ENCODE measurements at places on chromosomes 12 and 14.

DNA sequence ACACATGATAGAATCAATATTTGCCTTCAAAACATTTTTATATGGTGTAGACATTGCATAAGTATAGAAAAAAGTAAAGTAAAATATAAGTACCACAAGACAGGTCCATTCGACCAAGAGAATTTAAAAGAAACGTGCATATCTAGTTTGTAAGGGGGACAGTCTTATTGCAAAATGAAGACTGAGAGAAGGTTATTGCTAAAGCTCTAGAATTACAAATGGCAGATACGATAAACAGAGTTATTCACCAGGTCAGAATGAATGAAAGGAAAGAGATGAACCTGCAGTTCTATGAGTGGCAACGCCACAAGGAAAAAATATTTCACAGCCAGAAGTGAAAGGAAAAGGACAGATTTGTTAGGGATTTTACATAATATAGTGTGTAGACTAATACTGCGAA is 224.8 kb downstream of the PTPRO start:
- peak; percentile 42 for DNase-seq

GRCh38 chr12:90281154-90281868 is 572.7 kb upstream of the ATP2B1 start:
- DNase-seq, result peak; percentile 24

DNA sequence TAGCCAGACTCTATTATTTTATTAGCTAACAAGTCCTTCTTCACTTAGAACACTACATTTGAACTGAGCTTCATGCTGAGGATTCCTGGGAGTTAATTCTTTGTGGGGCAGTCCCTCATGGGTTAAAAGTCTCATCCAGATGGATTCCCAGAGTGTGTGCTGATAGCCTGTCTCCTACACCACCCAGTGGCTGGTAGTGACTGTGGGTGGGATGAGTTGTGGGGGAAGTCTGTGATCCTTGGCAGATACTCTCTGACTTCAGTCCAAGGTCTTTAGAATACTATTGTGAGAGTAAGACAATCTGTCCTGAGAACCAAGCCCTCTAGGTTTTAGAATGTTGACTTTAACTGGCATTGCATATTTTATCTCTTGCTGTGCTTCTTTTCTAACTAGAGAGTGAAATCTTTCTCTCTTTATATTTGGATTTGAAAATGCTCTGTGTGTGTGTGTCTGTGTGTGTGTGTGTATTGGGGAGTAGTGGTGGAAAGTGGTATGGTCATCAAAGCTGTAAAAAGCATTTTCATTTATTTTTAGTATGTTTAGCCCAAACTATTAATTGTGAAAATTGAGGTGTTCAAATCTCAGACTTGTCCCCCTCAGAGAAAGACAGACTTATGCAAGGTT is 37.3 kb downstream of the AKAP6 start:
- no peak for DNase-seq

GRCh38 chr14:105089746-105090492 is 24.7 kb upstream of the GPR132 start:
- DNase-seq, result no peak

DNA sequence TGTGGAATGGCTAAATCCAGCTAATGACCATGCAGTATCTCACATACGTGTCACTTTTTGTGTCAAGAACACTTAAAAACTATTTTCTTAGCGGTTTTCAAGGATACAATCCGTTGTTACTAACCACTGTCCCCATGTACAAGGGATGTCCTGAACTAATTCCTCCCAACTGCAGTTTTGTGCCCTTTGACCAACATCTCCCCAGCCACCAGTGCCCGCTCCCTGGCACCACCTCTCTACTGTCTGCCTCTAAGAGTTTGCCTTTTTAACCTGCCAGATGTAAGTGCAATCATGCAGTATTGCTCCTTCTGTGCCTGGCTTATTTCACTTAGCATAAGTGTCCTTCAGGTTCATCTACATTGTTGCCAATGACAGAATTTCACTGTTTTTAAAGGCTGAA is 315.7 kb downstream of the TMEM121 start:
- no peak for DNase-seq

DNA sequence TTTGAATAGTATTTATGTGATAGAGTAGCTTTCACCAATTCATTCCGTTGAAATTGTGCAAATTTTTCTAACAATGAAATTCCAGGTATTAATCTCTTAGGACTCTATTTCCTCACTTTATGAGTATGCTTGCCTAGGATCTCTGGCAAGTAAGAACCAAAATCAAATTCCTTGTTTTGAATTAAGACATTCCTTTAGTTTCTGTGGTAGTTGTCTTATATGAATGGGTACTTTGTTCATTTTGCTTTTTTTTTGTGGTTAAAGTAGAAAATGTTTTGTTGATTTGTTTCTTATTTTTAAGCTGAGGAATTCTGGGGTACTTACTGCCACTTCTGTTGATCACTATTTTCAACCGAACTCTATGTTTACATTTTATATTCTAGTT is 59.8 kb downstream of the KITLG start:
- DNase-seq, result no peak

DNA sequence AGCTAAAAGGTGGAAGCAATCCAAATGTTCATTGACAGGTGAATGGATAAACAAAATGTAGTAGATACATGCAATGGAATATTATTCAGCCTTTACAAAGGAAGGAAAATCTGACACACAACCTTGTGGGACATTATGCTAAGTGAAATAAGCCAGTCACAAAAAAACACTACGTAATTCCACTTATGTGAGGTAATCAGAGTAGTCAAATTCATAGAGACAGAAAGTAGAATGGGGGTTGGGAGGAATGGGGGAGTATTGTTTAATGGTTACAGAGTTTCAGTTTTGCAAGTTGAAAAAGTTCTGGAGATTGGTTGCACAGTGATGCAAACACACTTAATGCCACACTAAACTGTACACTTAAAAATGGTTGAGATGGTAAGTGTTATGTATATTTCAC is 62.8 kb downstream of the LIN52 start:
- peak; percentile 6 for DNase-seq

DNA sequence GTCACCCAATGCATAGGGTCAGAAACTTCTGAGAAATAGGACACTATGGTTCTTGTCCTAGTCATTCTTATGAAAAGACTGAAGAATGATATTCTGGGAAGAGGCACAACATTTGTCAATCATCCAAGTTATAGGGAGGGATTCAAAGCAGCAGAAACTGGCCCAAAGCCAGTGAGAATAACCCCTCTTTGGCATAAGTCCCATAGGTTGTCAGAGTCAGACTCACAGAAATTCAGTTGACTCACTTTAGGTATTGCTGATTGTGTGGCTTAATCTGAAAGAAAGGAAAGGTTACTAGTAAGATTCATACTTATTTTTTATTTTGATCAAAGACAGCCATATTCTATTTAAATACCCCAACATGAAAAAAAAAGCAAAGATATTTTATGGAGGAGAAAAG is 151.0 kb downstream of the SRGAP1 start:
- no peak for DNase-seq

DNA sequence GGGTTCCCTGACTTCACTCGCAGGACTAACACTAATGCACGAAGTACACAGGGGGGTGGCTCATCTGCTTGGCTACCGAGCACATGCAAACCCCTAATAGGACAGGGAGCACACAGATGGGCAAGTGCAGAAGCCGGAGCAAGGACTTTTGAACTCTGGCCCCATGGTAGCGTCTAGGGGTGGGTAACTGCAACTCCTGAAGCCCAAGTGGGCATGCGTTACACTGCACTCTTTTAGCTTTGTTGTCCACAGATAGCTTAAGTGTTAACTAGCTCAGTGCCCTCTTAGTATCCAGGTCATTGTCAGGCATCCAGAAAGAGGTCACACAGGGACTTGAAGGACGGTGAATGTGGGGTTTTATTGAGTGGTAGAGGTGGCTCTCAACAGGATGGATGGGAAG is 3.0 kb upstream of the BLTP3B start:
- no peak for DNase-seq

GRCh38 chr14:54322701-54323337 is 74.0 kb upstream of the CDKN3 start:
- no peak for DNase-seq

- DNase-seq, result no peak
Observed at GRCh38 chr12:113678223-113679119, 206.8 kb upstream of the LHX5 start.

DNA sequence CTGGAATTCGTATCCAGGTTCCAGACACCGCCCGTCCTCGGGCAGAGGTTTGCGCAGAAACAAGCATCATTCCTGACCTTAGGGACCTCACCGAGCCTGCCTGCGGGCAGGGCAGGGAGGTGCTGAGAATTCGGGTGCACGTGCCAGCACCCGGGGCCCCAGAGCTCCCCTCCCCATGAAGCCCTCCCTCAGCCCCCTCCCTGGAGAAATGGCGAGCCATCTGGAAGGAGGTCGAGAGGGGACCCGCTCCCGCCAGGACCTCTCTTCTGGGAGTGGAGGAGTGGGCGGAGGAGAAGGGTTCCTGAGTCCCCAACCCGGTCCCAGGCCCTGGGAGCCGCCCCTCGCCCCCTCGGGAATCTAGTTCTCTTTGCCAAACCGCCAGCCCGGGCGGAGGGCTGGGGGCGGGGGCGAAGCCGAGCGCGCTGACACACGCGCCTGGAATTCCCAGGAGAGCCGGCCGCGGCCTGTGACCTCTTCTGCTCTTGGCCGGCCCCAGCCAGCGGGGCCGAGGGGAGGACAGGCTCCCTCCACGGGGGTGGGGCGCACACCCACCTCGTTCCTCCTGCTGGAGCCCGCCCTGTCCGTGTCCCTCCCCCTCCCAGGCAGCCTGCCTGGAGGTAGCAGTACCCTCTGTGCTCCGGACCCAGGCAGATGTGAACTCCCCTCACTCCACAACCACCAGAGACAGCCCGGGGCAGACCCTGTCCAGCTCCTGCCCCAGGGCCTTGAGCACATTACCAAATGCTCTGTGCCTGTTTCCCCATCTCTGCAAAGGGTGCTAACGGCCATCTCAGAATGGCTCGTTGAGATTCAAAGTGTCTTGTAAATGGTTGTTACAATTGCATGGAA is 23.0 kb upstream of the GPR132 start:
- no peak for DNase-seq

- DNase-seq, result no peak
Observed at GRCh38 chr12:31931796-31932715, 27.2 kb upstream of the RESF1 start.

GRCh38 chr12:1498199-1498740 is 96.1 kb downstream of the FBXL14 start:
- DNase-seq, result no peak

DNA sequence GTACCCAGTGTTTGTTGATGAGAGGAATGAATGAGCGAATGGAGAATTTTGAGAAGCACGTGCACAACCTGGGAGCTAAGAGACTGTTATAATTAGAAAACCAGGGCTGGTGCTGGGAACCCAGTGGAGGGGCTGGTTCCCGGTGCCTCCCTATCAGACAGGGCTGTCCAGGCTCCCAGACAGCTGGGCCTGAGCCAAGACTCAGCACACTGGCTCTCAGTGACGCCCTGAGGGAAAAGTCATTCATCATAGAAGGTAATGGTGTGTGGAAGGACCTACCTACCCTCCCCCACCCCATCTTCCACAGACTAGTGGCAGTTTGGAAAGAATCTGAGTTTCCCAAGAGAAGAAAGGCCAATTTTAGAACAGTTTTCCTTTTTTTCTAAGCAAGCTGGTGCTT is 34.7 kb downstream of the KCNA5 start:
- no peak for DNase-seq

DNA sequence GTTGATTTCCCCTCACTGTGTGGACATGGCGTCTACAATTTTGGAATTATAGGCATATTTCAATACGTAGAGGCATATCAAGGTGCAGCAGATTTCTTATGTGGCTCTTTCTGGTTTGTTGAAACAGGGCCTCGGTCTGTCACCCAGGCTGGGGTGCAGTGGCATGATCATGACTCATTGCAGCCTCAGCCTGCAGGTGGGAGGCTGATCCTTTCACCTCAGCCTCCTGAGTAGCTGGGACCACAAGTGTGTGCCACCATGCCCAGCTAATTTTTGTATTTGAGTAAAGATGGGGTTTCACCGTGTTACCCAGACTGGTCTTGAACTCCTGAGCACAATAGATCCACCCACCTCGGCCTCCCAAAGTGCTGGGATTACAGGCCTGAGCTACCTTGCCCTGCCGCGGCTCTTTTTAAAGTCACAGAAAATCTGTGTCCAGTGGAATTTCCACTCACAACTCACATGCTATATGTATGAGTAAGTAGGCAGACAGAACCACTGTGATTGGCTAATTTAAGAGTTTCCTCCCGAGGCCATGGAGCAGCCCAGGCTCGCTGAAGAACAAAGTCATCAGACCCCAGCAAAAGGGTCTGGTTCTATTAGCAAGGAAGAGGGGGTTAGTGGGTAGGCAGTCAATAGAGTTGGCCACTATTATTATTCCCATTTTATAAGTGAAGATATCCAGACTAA is 9.1 kb downstream of the GNG2 start:
- peak; percentile 78 for DNase-seq

DNA sequence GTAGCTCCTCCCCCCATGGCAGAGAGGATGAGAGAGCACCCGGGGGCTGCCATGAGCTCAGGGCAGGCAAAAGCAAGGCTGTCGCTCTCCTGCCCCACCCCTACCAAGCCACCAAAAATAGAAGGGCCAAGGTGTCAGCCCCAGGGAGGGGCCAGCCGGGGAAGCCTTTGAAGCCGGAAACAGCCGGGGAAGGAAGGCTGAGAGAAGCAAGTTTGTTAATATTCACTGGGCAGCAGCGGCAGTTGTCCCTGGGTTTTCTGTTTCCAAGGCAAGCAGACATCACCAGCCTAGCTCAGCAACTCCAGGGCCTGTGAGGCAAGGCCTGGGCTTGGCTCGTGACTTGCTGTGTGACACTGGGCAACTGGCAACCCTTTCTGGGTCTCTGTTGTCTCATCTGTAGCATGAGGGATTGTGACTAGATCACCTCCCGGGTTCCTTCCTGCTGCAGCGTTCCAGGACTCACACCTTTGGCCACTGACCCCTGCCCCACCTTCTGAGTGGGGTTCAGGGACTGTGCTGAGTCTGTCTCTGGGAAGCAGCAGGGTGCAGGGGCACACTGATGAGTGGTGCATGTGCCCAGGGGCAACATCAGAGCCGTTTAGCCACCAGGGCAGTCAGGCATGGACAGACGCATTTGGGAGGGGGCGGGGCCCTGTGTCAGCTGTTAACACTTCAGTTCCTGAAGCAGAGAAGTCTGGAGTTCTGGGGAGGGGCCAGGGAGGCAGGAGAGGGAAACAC is 24.3 kb downstream of the SYNDIG1L start:
- peak; percentile 52 for DNase-seq

- no peak for DNase-seq
Observed at GRCh38 chr12:14612250-14612649, 44.6 kb upstream of the PLBD1 start.

- no peak for DNase-seq
Observed at GRCh38 chr12:51407604-51408003, 16.4 kb upstream of the GALNT6 start.

GRCh38 chr14:45287610-45288009 is 34.6 kb upstream of the MIS18BP1 start:
- DNase-seq, result no peak

- DNase-seq, result no peak
Observed at GRCh38 chr12:123369229-123369628, 4.6 kb upstream of the SBNO1 start.

GRCh38 chr12:97758586-97758985 is 296.0 kb downstream of the RMST start:
- no peak for DNase-seq

- DNase-seq, result peak; percentile 53
Observed at GRCh38 chr12:44000309-44000952, 164.6 kb downstream of the TMEM117 start.

Measured in inflammatory macrophage treated with lipopolysaccharide for 4 hours (primary cell).